ENCODE measurements at places on chromosomes 11 and 22.

DNA sequence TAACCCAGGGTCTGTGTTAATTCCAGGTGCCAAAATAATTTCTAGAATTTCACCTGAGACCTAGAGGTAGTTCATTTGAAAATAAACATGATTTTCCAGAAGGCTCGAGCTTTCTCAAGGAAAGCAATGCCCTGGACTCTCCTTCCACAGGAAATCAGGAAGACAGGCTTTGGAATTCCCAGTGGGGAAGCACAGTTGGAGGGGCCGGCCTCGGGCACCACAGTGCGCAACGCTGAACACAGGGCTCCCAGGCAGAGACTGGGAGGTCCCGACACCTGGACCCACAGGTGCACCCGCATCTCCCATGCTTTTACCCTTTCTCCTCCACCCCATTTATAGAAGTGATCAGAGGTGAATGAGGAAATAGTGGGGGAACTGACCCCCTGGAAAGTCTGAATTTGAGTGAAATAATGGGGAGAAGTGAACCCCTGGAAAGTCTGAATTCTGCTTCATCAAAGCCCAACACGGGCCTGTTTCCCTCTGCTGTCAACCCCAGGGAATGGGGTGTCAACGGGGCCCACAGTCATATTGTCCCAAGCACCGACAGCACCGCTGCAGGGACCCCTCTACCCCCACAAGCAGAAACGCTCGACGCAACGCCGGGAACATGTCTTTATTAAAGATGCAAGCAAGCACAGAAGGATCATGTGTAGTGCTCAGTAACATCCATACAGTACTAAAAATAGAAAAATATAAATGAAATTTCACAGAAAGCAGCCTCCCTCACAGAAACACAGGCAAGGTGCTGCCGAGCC, 12.0 kb upstream of the EFCAB6 start:
- no peak for DNase-seq

- DNase-seq: peak; percentile 3
Measured at GRCh38 chr22:32389685-32390084, 22.4 kb downstream of the RTCB start.

- no peak for DNase-seq
Measured at GRCh38 chr11:3215346-3216026, 3.1 kb downstream of the MRGPRG start.

- no peak for DNase-seq
Measured at GRCh38 chr22:42610186-42610585, 4.5 kb downstream of the POLDIP3 start.

DNA sequence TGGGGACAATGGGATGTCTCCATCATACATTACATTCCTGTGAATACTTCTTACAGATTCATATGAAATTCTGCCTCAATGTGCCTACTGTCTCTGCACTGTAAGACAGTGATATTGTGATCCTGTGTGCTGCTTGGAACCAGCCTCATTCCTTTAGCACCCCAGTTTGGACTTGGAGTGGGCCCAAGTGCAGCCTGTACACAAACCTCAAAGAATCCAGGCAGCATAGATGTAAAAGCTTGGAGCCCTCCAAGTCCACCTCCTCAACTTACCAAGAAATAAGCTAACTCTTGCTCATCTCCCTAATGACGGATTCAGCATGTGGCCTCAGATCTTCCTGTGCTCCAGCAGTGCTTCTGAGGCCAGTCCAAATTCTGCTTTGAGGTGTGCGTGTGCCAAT, 24.4 kb downstream of the GRAP2 start:
- DNase-seq: no peak

DNA sequence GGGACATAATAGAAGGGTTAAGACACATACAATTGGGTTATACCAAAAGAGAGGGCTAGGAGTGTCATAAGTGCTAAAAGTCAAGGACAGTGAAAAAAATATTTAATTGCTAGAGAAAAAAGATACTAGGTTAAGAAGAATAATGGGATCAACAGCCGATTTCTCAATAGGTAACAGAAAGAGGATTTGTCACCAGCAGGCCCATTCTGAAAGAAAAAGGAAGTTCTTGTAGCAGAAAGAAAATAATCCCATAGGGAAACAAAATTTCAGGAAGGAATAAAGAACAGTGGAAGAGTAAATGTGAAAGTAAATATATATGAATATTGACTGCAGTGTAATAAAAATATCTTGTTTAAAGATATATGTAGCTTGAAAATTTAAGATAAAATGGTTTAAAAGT, 43.3 kb upstream of the ADORA2A start:
- DNase-seq: no peak

- no peak for DNase-seq
Measured at GRCh38 chr11:120601536-120601935, 90.0 kb downstream of the GRIK4 start.

GRCh38 chr11:2477254-2477653, 32.4 kb downstream of the KCNQ1 start:
- DNase-seq: no peak

DNA sequence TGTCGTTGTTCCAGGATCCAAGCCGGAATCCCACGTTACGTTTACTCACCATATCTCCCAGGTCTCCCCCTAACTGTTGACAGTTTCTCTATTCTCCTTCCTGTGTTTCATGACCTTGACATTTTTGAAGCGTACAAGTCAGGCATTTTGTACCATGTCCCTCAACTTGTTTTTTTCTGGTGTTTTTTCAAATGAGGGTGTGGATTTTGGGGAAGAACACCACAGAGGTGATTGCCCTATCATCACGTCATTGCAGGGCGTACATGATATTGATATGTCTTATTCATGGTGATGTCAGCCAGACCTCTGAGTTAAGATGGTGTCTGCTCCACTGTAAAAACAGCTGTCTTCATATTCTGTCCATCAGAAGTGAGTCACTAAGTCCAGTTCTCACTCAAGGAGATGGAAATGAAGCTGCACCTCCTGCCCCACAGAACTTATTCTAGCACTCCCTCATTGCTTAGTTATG, 28.3 kb upstream of the SOX10 start:
- DNase-seq: no peak

GRCh38 chr22:37053310-37054055, 1.9 kb downstream of the KCTD17 start:
- DNase-seq: no peak

DNA sequence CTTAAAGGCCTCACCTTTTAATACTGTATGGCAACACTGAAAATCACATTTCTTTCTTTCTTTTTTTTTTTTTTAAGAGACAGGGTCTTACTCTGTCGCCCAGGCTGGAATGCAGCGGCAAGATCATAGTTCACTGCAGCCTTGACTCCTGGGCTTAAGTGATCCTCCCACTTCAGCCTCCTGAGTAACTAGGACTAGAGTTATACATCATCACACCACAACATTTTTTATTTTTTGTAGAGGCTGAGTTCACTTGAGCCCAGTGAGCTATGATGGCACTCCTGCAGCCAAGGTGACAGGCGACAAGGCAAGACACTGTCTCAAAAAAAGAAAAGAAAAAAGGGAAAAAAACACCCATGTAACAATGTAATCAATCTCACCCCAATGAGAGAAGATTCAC, 10.0 kb downstream of the ARFGAP3 start:
- no peak for DNase-seq

DNA sequence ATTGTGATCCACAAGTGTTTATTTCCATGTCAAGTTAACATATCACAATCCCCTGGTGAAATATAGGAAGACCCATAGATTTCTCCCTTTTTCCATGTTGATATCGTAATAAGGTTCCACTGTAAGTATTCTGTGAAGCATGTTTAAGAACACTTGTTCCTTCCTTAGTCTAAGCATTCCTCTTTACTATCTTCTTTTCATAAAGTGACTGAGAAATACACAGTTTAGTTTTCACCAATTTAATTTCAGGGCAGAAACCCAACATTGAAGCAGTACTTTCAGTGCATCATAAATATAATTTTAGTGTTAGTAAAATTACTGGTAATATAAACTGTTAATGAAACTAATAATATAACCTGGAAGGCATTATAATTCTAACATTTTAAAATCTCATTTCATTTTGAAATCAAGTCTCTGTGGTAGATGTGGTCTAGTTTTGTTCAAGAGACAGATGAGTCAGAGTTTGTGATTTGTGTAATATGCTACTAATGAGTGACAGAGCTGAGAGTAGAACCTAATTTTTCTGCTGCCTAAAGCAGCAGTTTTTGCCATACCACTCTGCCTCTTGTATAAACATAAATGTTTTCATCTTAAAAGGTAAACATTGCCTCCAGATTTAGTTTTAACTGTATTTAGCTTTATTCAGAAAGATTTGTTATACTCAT, 79.4 kb downstream of the ATM start:
- DNase-seq: no peak

Measured in stimulated activated CD4-positive, alpha-beta T cell treated with anti-CD3 and anti-CD28 coated beads, Interleukin-12 subunit alpha, Interleukin-12 subunit beta, amount 100 ng/mL, for 24 hours (primary cell).